ENCODE measurements at places on chromosomes 6 and 20.
A peak's percentile ranks its signal among the peaks of the same experiment; 100 is the strongest.

GRCh38 chr6:166736634-166737033 lies 109.6 kb upstream of the RPS6KA2 start:
- no peak for DNase-seq

DNA sequence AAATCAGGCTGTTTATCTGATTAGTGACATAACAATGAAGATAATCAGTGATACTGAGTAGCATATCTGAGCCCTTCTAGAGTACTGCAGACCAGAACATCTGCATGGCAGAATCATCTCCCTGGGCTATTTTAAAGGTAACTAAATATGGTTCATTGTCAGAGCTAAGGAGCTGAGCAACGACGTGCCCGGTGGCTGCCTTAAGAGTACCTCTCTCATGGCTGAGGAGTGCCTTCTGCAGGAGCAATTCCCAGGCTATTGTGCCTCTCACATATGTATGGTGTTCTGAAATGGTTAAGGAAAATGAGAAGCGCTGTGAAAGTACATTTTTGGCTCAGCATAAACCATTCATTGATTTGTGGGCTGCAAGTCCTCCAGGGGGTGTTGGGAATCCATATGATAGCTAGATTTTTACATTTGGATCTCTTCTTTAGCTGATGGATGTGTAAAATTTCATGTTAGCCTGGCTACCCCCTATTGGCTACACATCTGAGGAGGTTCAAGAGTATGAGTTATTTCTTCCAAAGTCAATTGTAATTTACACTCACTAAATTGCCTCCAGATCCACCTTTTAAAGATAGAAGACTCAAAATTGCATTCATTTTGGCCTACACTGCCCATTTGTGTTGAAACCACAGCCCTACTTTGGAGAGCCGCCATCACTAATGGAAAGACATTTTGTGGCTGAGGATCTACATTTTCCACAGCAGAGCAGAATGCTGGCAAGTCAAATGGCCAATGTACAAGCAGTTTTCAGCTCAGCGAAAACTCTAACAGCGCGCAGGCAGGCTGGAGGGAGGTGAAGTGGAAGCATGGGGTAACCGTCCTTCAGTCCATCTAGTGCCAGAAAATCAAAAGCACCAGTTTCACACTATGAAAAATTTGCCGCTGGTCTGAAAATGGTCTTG lies 198.0 kb downstream of the SIM1 start:
- peak; percentile 55 for DNase-seq

DNA sequence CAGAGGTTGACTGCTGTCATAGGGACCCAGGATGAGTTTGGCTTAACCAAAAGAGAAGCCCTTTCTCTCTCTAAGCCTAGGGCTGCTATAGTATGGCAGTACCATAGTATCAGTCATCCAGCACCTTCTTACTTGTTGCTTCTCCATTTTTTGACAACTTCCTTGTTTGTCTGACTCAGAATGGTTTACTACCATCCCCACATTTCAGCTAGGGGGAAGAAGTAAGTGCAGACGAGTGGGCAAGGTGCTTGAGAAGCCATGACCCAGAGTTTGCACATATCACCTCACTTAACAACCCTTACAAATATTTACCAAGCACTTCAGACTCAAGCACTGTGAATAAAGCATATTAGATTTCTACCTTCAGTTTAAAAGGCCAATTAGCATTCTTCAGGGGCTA lies 289.9 kb upstream of the TSHZ2 start:
- DNase-seq, result no peak

GRCh38 chr6:16265351-16266341 lies 27.3 kb downstream of the GMPR start:
- DNase-seq, result no peak

- DNase-seq, result no peak
These were observed 1184.4 kb upstream of the ADGRB3 start for GRCh38 chr6:67450641-67451040.

DNA sequence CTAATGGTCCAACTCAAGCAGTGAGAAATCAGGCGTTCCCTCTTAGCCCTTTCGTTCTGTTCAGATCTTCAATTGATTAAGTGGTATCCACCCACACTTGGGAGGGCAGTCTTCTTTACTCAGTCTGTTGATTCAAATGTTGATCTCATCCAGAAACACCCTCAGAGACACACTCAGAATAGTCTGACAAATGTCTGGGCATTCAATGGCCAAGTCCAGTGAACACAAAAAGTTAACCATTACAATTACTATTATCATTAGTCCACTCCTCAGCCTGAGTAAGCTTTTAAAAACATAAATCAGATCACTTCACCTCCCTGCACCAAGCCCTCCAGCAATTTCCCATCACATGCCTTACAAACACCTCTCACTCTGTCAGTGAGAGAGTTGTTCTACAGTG lies 423.2 kb downstream of the RFPL4B start:
- no peak for DNase-seq

Measured in fibroblast of gingiva (primary cell).